ENCODE measurements at places on chromosomes 6 and 20. TPM values are rescaled to one million over a fixed set of nuclear protein-coding genes. Genes with fewer than 3 reads are reported as not detected.

ALDH8A1 gene
- not detected for total RNA-seq

CLPSL1 gene
- total RNA-seq: not detected

HMGCLL1 gene
- 3.0 TPM for total RNA-seq

RIMS1 gene
- total RNA-seq: 17.6 TPM
